ENCODE measurements at places on chromosomes 2 and 18. TPM values are rescaled to one million over a fixed set of nuclear protein-coding genes. Genes with fewer than 3 reads are reported as not detected.

DNA sequence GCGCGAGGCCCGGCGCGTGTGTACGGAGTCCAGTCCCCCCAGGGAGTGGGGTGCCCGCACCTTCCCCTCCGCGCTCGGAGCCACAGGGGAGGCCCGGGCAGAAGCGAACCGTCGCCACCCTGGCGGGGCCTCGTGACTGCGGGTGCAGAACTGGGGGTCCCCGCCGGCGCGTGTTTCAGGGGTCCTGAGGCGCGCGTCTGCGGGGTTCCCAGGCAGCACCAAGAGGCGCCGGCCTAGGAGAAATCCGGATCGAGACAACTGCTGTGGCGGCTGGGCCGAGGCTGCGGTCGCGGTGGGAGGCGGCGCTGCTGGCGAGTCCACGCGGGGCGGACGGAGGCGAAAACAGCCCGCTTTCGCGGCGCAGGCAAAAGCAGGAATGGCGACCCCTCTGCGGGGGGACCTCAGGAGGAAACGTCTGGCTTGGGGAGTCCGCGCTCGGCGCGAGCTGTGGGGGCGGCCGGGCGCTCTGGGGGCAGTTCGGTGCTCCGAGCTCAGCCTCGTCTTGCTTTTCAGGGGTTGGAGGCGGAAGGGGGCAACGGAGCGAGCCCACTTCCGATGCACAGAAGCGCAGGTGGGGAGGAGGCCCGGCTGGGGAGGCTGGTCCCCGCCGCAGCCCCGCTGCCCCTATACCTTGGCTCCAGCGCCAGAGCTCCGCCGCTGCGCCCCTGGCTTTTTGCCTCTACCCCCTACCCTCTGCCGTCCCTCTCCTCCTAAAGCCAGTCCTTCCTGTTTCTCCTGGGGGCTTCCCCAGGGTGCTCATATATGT is 81.5 kb upstream of the LDLRAD4 start:
- peak; percentile 77 for DNase-seq

- no peak for DNase-seq
Measured at GRCh38 chr2:39266139-39266805, 22.5 kb upstream of the CDKL4 start.

- no peak for DNase-seq
Measured at GRCh38 chr2:168614172-168615018, 158.3 kb downstream of the CERS6 start.

- no peak for DNase-seq
Measured at GRCh38 chr2:149661844-149662243, 74.3 kb upstream of the MMADHC start.

- DNase-seq: no peak
Measured at GRCh38 chr18:47987388-47987699, 56.9 kb upstream of the SMAD2 start.

DNA sequence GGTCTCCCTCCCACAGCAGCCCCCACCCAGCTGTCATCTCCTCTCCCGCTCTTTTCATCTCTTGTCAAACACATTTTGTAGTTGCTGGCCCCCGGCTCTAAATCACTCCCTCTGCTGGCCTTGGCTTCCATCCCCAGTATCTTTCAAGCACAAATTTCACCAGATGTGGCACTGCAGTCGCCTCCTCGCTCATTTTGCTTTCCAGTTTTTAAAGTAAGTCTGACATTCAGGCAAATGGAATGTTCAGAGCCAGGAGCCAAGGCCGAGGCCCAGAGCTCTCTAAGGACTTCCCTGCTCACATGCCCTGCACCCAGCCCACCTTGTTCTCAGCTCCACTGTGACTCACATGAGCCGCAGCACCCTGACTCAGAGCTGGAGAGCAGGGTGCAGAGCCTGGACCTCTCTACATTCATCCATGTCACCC is 158.4 kb downstream of the GALNT14 start:
- no peak for DNase-seq

- no peak for DNase-seq
Measured at GRCh38 chr2:200620606-200621390, 35.0 kb downstream of the AOX1 start.

DNA sequence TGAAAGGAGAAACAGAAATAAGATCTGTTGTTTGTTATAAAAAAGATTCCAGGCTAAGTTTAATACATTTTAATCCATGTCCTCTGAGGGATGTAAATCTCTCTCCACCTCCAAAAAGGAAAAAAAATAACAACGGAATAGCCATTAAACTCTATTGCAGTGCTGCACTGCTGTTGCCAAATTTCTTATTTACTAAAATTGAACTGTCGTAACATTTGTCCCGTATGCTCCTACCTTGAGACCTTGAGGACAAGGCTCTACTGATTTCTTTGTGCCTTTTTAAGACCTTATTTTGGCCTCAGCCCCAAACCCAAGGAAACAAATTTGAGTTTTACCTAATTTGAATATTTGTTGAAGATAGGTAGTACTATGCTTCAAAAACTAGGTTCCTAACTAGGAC is 56.4 kb downstream of the FRZB start:
- DNase-seq: no peak

Gene NEUROD1
- total RNA-seq: not detected

Gene SAG
- total RNA-seq: not detected

Gene ABCB11
- 0.32 TPM for total RNA-seq

Gene FAM124B
- total RNA-seq: 1.9 TPM
